Naive thymus-derived CD8-positive, alpha-beta T cell (primary cell): ENCODE measurements at places on chromosomes 3 and 15. TPM values are rescaled to one million over a fixed set of nuclear protein-coding genes. Genes with fewer than 3 reads are reported as not detected.

DNA sequence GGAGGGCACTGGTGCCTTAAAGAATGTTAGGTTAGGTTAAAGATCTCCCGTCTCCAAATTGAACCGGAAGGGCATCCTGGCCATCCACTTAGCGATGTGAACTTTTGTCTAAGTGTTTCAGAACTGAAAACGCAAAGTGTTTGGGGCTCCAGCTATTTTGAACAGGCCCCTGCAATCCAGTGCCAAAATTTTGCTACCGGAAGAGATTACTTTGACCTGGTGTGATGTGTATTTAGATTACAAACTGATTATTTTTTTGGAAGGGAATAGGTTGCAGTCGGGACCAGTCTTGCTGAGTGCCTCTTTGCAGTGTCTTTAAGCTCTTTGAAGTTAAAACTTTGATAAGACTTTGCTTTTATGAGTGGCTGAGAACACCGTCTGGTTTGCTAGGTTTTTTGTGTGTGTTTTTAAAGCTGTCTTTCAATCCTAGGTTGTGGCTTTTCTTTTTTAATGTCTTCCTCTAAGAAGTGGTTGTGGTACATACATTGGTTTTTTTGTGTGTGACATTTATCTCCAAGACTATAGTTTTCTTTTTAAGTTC lies 179.6 kb downstream of the OR4M2 start:
- DNase-seq = no peak

GRCh38 chr3:45499529-45499928 lies 95.0 kb upstream of the LIMD1 start:
- peak; percentile 10 for DNase-seq

- DNase-seq = no peak
Observed at GRCh38 chr15:64617727-64618126, 157.3 kb downstream of the ZNF609 start.

RARB gene
- total RNA-seq = not detected

DNA sequence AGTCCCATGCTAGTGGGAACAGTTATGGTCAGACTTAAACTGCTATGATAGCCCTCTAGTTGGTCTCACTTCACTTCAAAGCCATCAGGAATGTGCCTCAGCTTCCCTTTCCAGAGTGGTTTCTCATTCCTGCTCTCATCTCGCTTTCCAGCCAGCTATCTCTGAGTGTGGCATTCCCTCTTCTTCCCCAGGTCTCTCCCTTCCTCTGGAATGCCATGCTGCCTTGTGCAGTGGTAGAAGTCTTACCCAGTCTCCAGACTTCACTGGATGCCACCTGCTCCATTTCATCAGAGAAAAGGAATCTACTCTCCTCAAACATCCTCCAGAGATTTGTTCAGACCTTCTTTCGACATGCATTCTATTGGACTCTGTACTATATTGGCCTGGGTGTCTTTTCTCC lies 83.0 kb downstream of the AGBL1 start:
- no peak for DNase-seq

FAM43A gene
- total RNA-seq = 3.5 TPM

SH2D7 gene
- not detected for total RNA-seq
